ENCODE measurements at places on chromosomes 12 and 14.

- DNase-seq: no peak
Measured at GRCh38 chr12:112386726-112387125, 4.5 kb upstream of the HECTD4 start.

DNA sequence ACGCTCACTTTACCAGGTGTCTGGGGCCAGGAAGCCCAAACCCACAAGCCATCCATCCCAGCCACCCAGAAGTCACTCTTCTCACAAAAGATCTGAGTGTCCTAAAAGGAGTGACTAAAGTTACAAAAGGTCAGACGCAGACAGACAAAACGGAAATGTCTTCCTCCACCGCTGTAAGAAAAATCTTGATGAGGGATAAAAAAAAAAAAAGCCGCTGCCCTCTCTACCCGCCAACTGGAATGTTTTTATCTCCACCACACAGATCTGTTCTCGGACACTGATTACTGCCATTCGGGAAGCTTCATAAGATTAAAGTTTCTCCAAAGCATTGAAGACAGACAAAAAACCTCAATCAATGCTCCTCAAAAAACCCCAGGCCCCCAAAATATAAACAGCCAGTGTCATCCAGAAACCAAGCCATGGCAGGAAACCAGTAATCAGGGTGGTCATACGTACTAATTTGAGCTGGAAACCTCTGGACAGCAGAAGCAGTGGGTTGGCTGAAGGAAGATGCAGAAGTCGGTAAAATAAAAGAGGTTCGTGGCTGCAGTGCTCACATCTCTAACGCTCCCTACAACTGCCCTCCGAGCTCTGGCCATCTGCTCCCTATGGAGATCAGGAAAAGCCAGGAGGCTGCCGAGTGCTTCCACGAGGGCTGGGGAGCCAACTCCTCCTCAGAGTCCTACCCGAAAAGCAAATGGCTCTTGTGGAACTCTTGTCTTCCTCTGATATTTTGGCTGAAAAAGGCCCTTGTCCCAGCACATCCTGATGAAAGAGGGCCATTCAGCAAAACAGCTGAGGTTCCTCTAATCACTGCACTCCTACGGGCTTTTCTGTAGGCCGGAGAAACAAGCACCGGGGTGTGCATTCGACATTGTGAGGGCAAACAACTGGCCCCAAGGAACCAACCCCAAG is 30.3 kb downstream of the SSH1 start:
- no peak for DNase-seq

- no peak for DNase-seq
Measured at GRCh38 chr12:131459773-131460365, 251.0 kb upstream of the SFSWAP start.

GRCh38 chr14:75022655-75023054 is 19.9 kb downstream of the EIF2B2 start:
- DNase-seq: no peak

DNA sequence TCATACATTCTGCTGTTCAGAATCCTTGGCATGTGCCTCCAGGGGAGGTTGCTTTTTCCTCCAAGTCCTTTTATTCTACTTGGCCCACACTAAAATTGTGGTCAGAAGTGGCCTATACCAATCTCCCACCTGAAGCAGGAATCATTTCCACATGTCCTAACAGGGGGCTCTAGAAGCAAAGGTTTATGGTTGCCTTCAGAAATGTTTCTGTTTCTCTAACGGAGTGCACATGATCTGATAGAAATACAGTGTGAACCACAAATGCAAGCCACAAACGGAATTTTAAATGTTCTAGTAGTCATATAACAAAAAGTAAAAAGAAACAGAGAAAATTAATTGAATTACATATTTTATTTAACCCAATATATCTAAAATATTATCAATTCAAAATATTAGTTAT is 4.0 kb downstream of the PTGER2 start:
- DNase-seq: no peak

DNA sequence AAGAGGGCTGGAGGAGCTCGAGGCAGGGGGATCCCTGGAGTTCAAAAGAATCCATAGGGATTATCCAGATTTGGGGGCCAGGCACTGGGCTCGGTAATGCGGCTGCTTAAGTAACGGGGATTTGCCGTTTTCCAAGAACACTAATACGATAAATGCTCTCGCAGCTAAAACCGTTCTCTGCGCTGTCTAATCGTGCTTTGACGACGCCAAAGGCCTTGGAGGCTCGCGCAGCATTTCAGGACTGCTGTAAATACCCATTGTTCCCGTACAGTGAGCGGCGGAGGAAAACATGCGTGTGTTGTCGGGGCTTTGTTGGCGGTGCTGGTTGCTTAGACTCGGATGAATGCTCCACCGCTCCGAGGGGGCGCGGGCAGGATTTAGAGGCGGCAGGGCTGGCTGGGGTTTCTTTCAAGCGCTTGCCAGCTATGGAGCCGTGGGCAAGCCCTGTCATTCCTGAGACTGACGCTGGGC is 26.2 kb downstream of the DIO3 start:
- DNase-seq: no peak

GRCh38 chr12:52366738-52367485 is at the start of gene KRT85:
Gene KRT85 (minus strand): TSS chr12:52367481. CDS start chr12:52367405, 76 bp downstream.
- DNase-seq: no peak
